Aortic smooth muscle cell (primary cell): ENCODE measurements at places on chromosomes 2 and 18. TPM values are rescaled to one million over a fixed set of nuclear protein-coding genes. Genes with fewer than 3 reads are reported as not detected.

The INPP1 gene
- 9.3 and 11.0 TPM in 2 replicates for total RNA-seq

The MYO7B gene
- 0.06 and 0.13 TPM in 2 replicates for total RNA-seq

The MLPH gene
- 0.25 and 2.4 TPM in 2 replicates for total RNA-seq

The LYG2 gene
- not detected in 2 replicates for total RNA-seq

The CYP27C1 gene
- total RNA-seq, result not detected in 2 replicates

The RPRM gene
- total RNA-seq, result not detected in 2 replicates

The FSHR gene
- not detected in 2 replicates for total RNA-seq

The CDH20 gene
- not detected in 2 replicates for total RNA-seq
